ENCODE measurements at places on chromosomes 13 and 19. TPM values are rescaled to one million over a fixed set of nuclear protein-coding genes. Genes with fewer than 3 reads are reported as not detected.

DNA sequence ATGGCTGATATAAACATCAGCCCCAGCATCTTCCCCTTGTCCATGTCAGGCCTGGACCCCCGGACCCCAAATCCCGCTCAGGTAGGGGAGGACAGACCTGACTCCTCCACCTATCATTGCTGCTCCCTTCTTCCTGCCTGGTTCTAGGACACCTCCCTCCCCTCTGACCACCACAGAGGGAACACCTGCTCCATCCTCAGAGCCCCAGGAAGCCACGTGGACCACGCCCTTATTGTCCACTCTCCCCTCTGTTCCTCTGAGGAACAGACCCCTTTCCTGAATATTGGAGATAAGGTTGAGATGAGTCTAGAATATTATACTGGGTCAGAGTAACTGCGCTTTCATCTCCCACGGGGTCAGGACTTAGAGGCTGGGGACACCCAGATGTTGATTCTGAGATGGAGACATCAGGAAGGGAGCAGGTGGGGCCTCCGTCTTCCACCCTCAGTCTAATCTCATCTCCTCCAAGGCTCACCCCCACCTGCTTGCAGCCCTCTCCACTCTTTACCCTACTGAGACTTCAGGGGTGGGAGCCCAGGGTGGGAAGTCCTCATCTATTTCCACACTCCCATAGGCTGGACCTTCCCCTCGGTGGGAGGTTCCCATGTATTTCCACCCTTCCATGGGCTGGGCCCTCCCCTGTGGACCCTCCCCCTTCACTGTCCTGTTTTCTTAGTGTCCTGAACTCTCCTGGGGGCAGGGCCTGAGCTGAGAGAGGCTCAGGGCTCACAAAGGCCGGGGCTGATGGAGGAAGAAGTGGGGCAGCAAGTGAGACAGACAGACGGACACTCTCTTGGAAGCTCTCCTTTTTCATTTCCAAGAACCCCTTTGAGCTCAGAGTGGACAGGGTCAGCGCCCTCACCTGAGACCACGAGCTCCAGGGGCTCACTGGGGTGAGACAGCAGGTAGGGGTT lies 2.7 kb downstream of the LILRA4 start:
- H3K27me3 ChIP-seq = no peaks in the 10 kb centered on the region
- H3K4me1 ChIP-seq = peaks cover 21% of the 10 kb centered on the region
- H3K4me3 ChIP-seq = no peak overlapping the region
- no peaks in the 10 kb centered on the region for H3K36me3 ChIP-seq

DNA sequence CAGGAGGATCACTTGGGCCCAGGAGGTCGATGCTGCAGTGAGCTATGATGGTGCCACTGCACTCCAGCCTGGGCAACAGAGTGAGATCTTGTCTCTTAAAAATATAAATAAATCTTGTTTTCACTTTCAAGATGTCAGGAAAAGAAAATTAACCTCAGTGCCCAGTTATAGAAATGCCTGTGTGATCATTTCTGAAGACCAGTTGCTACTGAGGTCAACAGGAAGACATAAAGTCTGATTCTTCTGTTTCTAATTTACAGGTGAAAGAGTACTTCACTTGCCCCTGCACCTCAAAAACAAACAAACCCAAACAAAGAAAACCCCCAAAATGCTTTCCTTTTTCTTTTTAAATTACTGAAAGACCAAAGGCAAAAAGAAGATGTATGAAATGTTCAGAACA lies 174.3 kb upstream of the NBEA start:
- H3K27ac ChIP-seq = no peak overlapping the region
- no peaks in the 10 kb centered on the region for H3K4me1 ChIP-seq
- no peaks in the 10 kb centered on the region for H3K36me3 ChIP-seq
- DNase-seq = no peak
- H3K27me3 ChIP-seq = no peaks in the 10 kb centered on the region
- no peak overlapping the region for H3K4me3 ChIP-seq

DNA sequence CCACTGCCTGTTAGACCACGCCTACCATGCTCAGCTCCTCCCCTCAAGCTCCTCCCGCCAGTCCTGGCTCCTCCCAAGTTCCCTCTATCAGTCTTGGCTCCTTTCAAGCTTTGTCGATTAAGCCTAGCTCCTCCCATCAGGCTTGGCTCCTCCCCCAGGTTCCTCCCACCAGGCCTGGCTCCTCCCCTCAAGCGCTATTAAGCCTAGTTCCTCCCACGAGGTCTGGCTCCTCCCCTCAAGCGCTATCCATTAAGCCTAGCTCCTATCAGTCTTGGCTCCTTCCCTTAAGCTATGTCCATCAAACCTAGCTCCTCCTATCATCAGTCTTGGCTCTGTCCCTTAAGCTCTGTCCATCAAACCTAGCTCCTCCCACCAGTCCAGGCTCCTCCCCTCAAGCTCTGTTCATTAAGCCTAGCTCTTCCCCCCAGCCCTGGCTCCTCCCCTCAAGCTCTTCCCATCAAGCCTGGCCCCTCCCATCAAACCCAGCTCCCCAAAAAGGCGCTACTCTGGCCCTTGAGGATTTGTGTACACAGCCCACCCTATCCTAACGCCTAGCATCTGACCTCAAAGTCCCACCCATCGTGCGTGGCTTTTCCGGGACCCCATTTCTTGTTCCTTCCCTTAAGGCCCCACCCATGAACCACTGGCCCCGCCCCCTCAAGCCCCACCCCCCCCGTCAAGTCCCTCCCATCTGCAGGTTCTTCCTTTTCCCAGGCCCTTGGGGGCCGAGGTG lies 10.0 kb downstream of the CAMSAP3 start:
- no peaks in the 10 kb centered on the region for H3K36me3 ChIP-seq
- no peak overlapping the region for H3K27ac ChIP-seq
- no peak for DNase-seq
- no peak overlapping the region for H3K4me3 ChIP-seq
- H3K4me1 ChIP-seq = no peaks in the 10 kb centered on the region
- H3K27me3 ChIP-seq = no peaks in the 10 kb centered on the region

DNA sequence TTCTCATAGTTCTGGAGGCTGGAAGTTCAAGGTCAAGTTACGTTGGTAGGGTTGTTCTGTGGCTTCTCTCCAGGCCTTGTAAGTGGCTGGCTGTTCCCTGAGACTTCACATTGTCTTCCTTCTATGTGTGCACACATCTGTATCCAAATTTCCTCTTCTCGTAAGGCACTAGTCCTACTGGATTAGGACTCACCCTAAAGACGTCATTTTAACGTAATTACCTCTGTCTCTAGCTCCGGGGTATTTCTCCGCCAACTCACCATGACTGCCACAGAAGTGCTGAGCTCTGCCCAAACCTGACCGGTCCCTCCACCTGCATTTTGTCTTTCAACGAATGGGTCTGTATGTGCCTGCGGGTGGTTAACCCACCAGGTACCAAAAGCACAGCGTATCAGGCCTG lies 8.7 kb upstream of the SYDE1 start:
- H3K4me3 ChIP-seq = no peak overlapping the region
- no peaks in the 10 kb centered on the region for H3K36me3 ChIP-seq
- DNase-seq = no peak
- H3K27ac ChIP-seq = no peak overlapping the region
- no peaks in the 10 kb centered on the region for H3K27me3 ChIP-seq

- no peak overlapping the region for H3K27ac ChIP-seq
- no peaks in the 10 kb centered on the region for H3K27me3 ChIP-seq
- DNase-seq = no peak
- no peaks in the 10 kb centered on the region for H3K36me3 ChIP-seq
- H3K4me3 ChIP-seq = no peak overlapping the region
Measured at GRCh38 chr13:34748596-34748995, 193.5 kb upstream of the NBEA start.

DNA sequence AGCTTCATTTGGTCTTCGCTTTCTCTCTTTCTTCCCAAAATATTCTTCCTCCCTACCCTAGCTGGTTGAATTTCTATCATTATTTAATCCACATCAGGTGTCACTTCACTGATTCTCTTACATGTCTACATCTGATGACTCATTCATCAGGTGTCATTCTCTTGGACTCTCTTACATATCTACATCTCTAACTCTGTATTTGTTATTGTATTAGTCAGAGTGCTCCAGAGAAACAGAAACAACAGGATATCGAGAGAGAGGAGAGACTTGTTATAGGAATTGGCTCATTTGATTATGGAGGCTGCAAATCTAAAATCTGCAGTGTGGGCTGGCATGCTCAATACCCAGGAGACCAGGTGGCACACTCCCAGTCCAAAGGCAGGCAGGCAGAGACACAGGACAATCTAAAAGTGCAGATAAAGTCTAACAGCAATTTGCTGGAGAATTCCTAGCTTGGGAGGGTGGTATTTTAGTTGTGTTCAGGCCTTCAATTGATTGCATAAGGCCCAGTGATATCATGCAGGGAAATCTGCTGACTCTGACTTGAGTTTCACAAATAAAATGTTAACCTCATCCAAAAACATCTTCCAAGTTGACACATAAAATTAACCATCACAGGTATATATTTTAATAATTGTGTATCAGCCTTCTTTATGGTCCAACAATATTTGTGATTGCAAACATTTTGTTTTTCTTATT lies 541.4 kb upstream of the SLITRK5 start:
- H3K36me3 ChIP-seq = no peaks in the 10 kb centered on the region
- H3K27ac ChIP-seq = no peak overlapping the region
- no peak overlapping the region for H3K4me3 ChIP-seq
- H3K4me1 ChIP-seq = no peaks in the 10 kb centered on the region
- no peak for DNase-seq

DNA sequence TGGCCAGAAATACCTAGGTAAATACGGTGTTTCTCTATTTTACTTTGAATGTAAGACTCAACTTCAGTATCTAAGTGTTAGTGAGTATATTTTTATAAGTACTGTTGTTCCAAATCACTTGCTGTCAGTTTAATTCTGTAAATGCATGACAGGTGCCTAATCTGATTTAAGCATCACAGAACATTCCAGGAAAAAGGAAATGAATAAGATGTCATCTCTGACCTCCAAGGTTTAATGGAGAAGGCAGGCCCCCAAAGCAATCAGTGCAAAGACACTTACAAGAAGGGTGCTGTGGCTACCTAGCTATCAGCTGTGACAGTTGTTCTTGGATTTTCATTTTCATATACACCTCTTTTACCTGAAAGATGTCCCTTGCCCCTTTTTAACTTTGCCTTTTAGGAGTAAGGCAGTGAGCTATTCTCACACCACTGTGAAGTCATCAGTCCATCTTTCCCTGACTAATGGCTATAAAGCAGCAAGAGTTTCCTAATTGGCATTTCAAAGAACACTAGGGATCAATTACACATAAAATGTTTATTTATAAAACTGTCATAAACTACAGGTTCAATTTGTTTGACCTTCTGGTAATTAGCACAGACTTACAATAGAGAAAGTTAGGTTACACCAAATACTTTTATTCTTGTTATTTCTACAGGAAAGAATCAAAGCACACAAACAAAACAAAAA lies 427.6 kb downstream of the SPRY2 start:
- DNase-seq = no peak
- H3K36me3 ChIP-seq = no peaks in the 10 kb centered on the region
- no peaks in the 10 kb centered on the region for H3K27me3 ChIP-seq
- H3K4me3 ChIP-seq = no peak overlapping the region
- H3K4me1 ChIP-seq = no peaks in the 10 kb centered on the region

Gene PLK5
- total RNA-seq = not detected

Gene ZNF471
- 0.33 TPM for total RNA-seq

Gene ZNF418
- total RNA-seq = 13.3 TPM

All from natural killer cell (primary cell).